ENCODE measurements at places on chromosomes 7 and 10. TPM values are rescaled to one million over a fixed set of nuclear protein-coding genes. Genes with fewer than 3 reads are reported as not detected.

The STEAP4 gene
- total RNA-seq: 165 TPM

The CNTNAP2 gene
- total RNA-seq: 0.29 TPM

The FMC1 gene
- 12.5 TPM for total RNA-seq

The CDH23 gene
- 13.8 TPM for total RNA-seq

The GNG11 gene
- total RNA-seq: 25.4 TPM

The SPAM1 gene
- total RNA-seq: not detected

The EPHA1 gene
- total RNA-seq: not detected

The ADAM22 gene
- 3.4 TPM for total RNA-seq

The CACNA2D1 gene
- total RNA-seq: 16.0 TPM

The GPR26 gene
- total RNA-seq: not detected

The OPN4 gene
- total RNA-seq: not detected

The OR6B1 gene
- total RNA-seq: not detected

The PON1 gene
- 0.66 TPM for total RNA-seq

DNA sequence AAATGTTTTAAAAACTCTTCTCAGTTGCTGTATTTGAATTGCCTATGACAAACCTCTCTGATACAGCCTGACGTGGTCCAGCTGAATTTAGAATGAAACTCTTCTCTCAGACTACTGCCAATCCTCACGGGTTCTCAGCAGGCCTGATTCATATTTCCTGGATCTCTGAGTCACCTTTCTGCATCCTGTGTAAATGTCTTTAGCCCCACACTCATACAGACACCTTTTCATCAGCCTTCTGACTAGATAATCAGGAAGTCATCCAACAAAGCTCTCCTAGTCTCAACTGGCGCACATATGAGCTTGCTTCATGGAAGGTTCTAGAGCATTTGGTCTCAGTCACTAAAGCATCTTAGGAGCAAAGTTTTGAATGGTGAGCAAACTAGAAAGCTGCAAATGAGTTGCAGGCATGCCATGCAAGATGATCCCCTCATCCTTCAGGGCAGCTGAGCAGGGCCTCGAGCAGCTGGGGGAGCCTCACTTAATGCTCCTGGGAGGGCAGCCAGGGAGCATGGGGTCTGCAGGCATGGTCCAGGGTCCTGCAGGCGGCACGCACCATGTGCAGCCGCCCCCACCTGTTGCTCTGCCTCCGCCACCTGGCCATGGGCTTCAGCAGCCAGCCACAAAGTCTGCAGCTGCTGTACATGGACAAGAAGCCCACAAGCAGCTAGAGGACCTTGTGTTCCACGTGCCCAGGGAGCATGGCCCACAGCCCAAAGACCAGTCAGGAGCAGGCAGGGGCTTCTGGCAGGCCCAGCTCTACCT is 182.8 kb downstream of the ARHGAP12 start:
- DNase-seq: no peak

- DNase-seq: no peak
These were observed 43.7 kb downstream of the PFKP start for GRCh38 chr10:3110782-3111620.

GRCh38 chr7:21579341-21580072 is 36.7 kb downstream of the DNAH11 start:
- DNase-seq: no peak

GRCh38 chr10:23106331-23107072 is 11.1 kb downstream of the MSRB2 start:
- no peak for DNase-seq

DNA sequence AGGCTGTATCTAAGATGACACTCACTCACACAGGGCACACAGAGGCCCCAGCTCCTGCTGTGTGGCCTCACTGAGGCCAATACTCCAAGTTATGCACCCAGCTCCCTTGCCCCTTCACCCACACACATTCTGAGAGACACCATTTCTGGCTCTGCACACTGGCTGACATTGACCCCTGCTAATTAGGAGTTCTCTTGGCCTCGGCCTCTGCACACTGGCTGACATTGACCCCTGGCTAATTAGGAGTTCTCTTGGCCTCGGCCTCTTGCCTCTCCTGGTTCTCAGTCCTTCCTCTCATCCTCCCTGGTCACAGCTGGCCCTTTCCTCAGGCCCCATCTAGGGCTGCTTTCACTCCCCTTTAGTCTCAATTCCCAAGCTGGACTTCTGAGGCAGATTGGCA is 97.3 kb downstream of the GRID1 start:
- no peak for DNase-seq

GRCh38 chr10:13038391-13038790 is 36.9 kb upstream of the CCDC3 start:
- no peak for DNase-seq

DNA sequence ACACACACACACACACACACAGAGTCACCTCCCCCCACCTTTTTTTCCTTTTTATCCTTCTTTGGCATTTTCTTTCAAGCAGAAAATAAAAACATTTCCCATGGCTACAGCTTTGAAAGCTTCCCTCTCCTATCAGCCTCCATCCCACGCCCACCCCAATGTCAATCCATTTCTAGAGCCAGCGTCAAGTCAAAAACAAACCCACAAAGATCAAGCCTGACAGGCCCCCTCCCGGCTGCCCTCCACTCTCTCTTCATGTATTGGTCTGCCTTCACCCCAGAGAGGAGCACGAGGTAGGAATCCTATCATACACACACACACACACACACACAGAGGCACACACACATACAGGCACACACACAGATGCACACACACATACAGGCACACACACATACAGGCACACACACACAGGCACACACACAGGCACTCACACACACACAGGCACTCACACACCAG is 8.0 kb upstream of the TNRC18 start:
- DNase-seq: no peak

GRCh38 chr10:72740528-72740927 is 48.6 kb downstream of the MCU start:
- no peak for DNase-seq

GRCh38 chr10:72746426-72747363 is 54.8 kb downstream of the MCU start:
- no peak for DNase-seq

GRCh38 chr10:48554656-48555055 is 50.2 kb downstream of the ARHGAP22 start:
- DNase-seq: no peak

GRCh38 chr10:43946445-43946844 is 297.8 kb upstream of the ZNF32 start:
- peak; percentile 4 for DNase-seq

DNA sequence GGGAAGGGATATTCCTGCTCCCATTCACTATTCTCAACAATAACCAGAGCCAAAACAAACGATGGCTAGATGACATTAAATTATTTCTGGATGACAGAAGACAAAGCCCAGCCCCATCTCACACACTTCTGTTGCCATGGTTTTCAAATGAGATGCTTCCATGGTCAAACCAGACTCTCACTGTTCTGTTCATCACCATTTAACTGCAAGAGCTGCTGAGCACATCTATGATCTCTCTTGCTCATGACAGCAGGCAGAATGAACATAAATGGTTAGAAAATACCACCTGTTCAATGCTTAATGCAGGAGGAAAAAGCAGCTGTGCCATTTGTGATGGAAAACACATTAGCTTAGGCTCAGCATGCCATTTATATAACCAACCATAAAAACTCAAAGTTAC is 758.6 kb upstream of the ZWINT start:
- DNase-seq: no peak

DNA sequence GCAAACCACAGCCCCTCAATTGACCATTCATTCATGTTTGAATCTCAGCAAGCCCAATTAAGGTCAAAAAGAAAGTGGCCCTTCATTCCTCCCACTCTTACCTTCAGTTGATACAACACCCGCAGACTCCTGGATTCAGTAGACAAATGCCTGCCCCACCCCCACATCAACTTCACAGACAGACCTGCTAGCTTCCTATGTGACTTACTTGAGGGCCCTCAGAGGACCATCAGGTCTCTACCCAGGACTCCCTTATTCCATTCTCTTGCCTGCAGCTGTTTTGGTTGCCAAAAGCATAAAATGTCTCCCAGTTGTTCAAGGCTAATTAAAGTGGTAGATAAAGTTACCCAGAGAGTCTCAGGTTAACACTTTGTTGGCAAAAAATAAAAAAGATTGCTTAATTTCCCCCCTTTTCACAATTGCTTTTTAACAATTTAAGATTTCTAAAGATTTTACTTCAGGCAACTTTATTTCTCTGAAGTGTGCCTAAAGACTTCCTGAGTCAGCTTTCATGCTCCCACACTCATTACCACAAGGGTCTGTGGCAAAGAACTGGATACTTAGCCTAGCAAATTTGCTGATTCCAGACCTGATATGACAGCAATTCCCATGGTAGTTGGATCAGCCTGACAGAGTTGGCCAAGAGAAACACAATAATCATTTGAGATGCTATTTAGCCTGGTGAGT is 3.3 kb upstream of the MTERF1 start:
- no peak for DNase-seq

DNA sequence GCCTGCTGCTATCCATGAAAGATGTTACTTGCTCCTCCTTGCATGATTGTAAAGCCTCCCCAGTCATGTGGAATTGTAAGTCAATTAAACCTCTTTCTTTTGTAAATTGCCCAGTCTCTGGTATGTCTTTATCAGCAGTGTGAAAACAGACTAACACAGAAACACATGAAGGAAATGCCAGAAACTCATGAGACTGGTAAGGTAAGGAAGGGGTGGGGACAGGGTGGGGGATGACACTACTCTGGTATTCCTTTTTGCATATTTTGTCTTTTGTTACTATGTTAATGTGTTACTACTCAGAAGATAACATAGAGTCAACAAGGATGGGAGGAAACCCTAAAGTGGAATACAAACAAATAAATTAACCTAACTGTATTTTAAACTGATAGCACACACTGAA is 69.8 kb upstream of the DRGX start:
- no peak for DNase-seq

- no peak for DNase-seq
These were observed 171.3 kb upstream of the HPS1 start for GRCh38 chr10:98617906-98618520.

DNA sequence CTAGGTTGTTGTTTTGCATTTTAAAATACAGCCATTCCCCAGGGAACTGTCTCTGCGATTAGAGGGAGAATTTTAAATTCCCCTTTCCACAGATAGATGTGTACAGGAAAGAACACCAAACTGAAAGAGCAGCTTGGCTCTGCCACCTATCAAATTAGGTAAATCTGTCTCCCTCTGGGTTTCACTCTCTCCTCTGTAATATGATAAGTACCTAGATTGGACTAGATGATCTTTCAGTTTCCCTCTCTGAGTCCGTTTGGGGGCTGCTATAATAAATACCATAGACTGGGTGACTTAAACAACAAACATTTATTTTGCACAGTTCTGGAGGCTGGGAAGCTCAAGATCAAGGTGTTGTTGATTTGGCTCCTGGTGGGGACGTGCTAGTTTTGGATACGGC is 186.0 kb downstream of the KIF20B start:
- no peak for DNase-seq

GRCh38 chr7:116206141-116206540 is 4.2 kb upstream of the TES start:
- no peak for DNase-seq

DNA sequence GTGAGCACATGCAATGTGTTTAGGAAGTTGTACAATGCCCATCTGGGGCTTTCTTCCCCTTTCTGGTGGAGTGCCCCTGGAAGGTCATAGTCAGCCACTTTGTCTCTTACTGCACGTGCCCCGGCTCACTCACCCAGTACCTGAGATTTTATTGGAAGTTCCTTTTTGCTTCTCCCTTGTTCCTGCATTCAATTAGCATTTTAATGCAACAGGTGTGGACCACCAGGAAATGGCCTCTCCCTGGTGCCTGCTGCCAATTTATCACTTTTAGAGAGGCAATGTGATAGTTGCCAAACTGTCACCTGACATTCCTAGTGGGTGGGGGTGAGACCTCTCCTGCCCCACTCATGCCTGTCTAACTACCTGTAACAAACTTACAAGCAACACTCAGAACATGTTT is 293.4 kb upstream of the DKK1 start:
- DNase-seq: no peak

DNA sequence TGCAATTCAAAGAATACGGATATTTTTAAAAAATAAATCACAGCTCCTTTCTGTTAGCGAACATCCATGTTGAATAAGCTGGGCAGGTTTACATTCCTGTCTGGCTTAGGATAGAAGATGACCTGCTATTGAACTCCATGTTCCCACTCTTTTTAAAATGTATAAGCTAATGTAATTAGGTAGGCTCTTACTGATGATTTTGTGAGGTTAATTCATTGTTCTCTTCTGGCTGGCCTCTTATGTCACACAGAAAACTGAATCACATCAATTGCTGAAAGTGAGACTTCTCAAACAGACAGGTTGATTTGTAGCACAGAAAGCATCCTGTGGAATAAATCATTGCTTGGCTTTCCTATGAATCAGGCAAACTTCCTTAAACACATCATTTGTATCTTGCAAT is 24.2 kb downstream of the HGF start:
- no peak for DNase-seq

- no peak for DNase-seq
These were observed 14.8 kb downstream of the CCL24 start for GRCh38 chr7:75798770-75799169.

- no peak for DNase-seq
These were observed 35.4 kb downstream of the CPED1 start for GRCh38 chr7:121023683-121024511.

- peak; percentile 3 for DNase-seq
These were observed 77.0 kb downstream of the NKX6-2 start for GRCh38 chr10:132708936-132709335.

DNA sequence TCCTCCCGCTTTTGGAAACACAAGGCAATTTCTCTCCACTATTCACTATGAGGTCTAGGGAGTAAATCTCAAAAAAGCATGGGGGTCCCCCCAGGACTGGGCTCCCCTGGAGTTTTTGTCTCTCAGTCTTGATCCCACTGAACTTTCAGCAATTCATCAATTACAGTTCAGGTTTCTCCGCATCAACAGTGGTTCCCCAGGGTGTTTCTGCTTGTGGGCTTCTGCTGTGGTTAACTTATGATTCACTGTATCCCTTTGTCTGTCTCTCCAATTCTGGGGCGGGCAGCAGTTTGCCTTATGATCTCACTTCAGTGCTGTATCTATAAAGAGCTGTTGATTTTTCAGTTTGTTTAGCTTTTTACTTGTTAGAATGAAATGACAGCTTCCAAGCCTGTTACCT is 142.6 kb upstream of the CDC14C start:
- DNase-seq: no peak

DNA sequence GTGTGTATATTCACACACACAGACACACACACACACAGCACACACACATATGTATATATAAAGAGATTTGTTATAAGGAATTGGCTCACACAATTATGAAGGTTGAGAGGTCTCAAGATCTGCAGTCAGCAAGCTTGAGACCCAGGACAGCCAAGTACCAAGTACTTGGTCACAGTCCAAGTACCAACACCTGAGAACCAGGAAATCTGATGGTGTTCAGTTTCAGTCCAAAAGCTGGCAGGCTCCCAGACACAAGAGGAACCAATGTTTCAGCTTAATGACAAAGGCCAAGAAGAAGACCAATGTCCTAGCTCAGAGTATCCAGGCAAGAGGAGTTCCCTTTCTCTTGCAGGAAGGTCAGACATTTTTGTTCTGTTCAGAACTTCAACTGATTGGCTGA is 780.2 kb downstream of the MAGI2 start:
- no peak for DNase-seq

GRCh38 chr10:49396666-49396999 is 744 bp upstream of the DRGX start:
- no peak for DNase-seq

Measured in breast epithelium (tissue), 4 donors.